Activated CD8-positive, alpha-beta memory T cell treated with anti-CD3 and anti-CD28 coated beads for 1 hour (primary cell): ENCODE measurements at places on chromosomes 4 and X.

DNA sequence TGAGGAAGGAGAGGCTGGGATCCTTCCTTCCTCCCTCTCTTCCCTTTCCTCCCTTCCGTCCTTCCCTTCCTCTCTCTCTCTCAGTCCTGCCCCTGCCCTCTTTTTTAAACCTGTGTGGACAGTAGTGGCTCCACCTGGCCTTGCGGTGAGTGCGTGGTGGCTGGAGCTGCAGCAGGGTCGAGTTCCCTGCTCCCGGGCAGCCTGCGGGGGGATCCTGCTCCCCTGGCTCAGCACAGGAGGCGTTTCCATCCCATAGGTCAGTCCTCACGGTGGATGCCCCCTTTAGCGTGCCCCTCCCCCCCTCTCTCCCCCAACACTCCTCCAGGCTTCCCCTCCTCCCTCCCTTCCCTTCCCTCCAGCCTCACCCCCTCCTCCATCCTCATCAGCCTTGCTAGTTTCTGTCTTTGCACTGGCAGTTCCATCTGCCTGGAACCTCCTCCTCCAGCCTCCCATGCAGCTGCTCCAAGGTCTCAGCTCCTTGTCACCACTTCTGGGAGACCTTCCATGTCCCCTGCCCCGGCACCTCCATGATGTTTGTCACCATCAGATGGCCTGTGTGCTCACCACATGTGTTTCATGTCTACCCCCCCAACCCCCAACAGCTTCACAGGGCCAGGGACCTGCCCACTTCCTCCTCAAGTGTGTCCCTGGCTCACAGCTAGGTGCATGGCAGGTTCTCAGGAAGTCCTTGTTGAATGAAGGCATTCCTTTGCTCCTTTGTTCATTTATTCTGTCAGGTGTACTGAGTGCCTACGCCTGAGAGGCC lies 68.4 kb downstream of the PSAPL1 start:
- DNase-seq: no peak

DNA sequence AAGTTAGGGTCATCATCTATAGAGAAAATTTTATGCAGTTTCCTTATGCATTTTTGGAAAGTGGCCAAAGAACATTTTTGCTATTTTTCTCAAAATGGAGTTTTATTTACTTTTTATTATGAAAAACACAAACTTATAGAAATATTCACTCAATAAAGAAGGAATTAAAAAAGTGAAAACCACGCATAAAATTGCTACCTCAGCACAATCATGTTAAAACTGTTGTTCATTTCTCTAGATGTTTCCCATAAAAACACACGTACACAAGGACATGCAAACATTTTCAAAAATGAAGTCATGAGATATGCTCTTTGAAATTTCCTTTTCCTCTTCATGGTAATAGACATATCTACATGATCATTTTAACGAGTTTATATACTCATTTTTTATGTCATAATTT lies 536.8 kb upstream of the MAGEB18 start:
- DNase-seq: no peak

DNA sequence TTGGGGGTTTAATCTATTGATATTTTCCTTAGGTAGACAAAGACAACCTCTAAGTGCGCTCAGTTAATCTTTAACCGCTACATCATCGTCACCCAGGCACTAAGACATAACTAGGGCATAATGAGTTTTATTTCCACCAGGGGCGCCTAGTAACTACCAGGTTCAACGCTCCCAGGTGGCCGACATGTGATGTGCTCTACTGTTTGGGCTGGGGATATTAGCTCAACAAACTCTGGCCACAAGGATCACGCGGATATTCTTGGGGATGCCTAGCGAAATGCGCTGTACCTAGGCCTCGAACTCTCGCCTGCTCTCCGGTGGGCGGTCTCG lies 915 bp upstream of the RAB33B start:
- DNase-seq: no peak

- no peak for DNase-seq
These were observed 263.9 kb upstream of the CXorf66 start for GRCh38 chrX:140229191-140229590.

DNA sequence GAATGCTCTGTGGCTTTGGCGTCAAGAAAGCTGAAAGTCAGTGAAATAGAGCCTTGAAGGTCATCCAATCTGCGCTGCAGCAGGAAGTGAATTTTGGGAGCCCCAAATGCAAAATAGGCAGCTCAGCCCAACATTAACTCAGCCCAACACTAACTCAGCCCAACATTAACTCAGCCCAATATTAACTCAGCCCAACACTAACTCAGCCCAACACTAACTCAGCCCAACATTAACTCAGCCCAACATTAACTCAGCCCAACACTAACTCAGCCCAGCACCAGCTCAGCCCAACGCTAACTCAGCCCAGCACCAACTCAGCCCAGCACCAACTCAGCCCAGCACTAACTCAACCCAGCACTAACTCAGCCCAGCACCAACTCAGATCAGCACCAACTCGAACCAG lies 71.5 kb downstream of the SORBS2 start:
- DNase-seq: no peak

GRCh38 chr4:20254511-20255250 lies 3.0 kb downstream of the SLIT2 start:
- no peak for DNase-seq

- DNase-seq: no peak
These were observed 34.2 kb downstream of the IDS start for GRCh38 chrX:149470955-149471354.

- DNase-seq: no peak
These were observed 17.8 kb downstream of the JADE1 start for GRCh38 chr4:128827296-128827695.

DNA sequence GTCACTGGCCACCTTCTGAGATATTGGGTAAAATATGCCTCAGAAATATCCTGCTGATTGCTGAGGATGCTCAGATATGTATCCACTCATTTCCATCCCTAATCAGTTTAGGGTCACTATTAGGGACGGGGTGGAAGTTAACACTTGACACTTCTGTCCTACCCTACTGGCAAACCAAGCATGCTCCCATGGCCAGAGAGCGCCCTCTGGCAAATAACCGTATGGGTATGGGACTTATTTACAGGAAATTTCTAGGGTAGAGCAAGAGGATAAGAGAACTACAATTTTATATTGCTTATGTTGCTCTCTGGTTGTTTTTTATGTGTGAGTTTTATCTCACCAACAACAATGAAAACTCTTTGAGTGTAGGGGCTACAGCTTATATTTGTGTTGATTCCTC lies 86.8 kb upstream of the TSPAN7 start:
- no peak for DNase-seq
